SK-N-SH (cell line): ENCODE measurements at places on chromosomes 6 and 20. TPM values are rescaled to one million over a fixed set of nuclear protein-coding genes. Genes with fewer than 3 reads are reported as not detected.
A peak's percentile ranks its signal among the peaks of the same experiment; 100 is the strongest.

FOXS1 gene
- polyA plus RNA-seq = 0.73 and 0.99 TPM in 2 replicates

DEFB128 gene
- polyA plus RNA-seq = not detected in 2 replicates

GJA1 gene
- polyA plus RNA-seq = 23.5 and 30.7 TPM in 2 replicates

BPIFA1 gene
- not detected in 2 replicates for polyA plus RNA-seq

RIPPLY2 gene
- polyA plus RNA-seq = 0.33 and 1.3 TPM in 2 replicates

C20orf202 gene
- not detected in 2 replicates for polyA plus RNA-seq

LRP11 gene
- polyA plus RNA-seq = 25.0 and 29.5 TPM in 2 replicates

OR12D3 gene
- not detected in 2 replicates for polyA plus RNA-seq

GRCh38 chr20:1209447-1210387, 6.5 kb downstream of the C20orf202 start:
- DNase-seq = no peak

DNA sequence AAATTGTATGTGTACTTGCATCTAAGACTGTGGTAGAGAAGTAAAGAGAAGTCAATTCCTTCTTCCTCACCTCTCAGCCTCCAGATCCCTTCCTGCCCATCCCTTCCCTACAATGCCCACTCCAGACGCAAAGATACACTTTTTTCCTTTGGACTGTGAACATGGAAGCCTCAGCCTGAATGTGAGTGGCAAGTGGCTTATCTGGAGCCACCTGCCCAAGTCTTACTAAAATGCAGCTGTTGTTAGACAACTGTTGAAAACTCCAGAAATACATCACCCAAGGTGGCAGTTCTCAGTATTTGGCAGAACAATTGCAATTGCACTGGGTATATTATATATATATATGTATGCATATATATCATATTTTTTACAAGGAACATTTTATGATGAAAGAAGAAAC, 7.5 kb downstream of the VGLL2 start:
- DNase-seq = no peak

GRCh38 chr6:158211273-158212055, 43.3 kb downstream of the GTF2H5 start:
- DNase-seq = no peak

GRCh38 chr6:126181890-126182289, 158.0 kb upstream of the CENPW start:
- no peak for DNase-seq

DNA sequence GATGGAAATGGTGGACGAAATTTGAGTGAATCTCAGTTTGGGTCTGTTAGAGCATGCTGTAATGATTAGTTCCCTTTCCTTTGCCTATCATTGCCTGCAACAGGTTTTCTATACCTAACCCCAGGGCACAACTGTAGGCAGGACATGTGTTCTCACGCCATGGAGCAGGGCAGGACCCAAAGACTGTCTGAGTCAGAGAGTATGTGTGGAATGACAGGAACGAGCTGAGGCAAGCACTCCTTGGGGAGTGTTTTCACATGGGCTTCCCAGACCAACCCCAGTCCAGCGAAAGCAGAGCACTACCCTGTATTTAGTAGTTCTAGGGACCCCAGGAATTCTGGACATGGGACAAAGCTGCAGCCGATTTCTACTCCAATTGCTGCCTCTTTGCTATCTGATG, 234.2 kb downstream of the HACE1 start:
- DNase-seq = no peak

DNA sequence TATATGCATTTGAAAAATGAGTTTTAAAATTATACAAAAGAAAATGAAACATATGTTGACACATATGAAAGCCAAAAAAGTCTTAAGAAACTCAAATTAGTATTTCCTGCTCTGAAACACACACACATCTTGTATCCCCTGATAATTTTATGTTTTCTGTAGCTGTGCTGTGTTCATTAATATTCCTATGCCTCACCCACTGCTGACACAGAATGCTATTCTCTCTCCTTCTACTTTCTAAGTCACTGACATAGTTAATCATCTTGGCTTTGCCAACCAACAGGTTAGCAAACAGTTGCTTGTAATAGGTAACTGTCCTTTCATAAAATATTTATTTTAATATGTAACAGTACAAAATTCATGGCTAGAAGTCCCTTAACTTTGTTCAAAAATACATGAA, 140.7 kb downstream of the DST start:
- no peak for DNase-seq

DNA sequence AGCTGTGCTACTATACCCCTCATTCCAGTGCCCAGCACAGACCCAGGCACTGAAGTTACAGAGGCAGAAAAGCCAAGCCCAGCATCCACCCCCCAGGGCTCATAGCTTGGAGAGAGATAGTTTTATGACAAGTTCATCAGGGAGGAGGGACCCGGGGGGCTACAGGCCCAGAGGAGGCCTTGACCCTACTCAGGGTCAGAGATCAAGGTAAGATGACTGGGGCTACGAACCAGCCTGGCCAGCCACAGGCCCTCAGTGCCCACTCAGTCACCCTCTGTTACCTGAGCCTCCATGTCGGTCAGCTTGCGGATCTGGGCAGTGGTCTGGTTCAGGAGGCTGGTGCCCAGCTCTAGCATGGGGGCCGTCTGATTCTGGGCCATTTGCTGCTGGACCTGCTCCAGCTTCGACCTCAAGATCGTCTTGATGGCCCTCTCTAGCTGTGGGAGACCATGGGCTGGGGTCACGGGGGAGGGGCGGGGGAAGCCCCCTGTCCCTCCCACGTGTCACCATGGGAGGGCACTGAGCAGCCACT, 26.1 kb downstream of the ANGPT4 start:
- DNase-seq = no peak

GRCh38 chr6:107843400-107843799, 19.3 kb upstream of the SCML4 start:
- no peak for DNase-seq

DNA sequence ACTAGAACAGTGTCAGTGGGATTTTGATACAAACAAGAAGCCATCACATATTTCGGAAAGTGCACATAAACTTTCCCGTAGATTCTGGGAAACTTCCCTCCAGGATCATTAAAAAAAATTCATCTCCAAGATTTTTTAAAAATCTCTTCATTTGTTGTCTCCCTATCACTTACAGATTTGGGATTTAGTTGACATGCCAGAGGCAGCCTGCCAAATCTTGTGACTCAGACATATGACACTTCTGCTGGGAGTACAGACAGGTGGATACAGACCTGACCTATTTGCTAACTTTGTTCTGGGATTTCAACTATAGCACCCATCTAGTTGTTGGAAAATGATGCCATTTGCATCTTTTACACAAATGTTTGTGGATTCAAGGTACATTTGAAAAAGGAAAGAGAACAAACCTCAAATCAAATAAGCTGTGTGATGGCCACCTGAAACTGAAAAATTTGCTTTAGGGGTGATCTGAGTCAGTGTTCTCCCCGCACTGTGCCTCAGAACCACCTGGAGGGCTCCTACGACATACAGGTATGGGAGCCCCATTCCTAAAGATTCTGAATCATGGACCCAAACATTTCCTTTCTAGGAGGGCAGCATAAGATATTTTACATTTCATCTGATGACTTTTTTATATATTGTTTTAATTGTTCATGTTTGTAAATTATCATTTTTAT, 21.9 kb upstream of the CD2AP start:
- DNase-seq = no peak

DNA sequence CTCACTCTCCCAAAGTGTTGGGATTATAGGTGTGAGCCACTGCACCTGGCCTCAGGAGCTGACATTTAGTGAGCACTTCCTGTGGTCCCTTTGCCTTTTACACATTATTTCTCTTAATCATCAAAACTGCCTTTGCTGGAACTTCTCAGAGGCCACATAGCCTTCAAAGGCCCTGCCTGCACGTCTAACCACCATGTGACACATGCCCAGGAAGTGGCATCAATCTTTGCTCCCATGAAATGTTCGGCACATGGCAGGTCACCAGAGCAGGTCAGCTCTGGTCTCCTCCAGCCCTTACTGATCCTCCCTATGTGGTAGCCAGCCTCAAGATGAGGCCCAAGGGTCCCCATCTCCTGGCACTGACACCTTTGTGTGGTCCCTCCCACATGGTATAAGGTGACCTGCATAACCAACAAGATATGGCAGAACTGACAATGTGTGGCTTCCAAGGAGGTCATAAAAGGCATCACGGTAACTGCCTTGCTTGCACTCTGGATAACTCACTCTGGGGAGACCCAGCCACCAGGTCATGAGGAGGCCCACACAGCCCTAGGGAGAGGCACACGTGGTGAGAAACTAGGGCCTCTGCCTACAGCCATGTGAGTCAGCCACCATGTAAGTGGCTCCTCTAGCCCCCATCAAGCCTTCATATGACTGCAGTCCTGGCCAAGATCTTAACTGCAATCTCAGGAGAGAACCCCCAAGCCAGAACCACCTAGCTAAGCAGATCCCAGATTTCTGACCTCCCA, 28.8 kb upstream of the HMGA1 start:
- DNase-seq = no peak

- DNase-seq = no peak
Observed at GRCh38 chr6:55836481-55836880, 38.9 kb downstream of the BMP5 start.

GRCh38 chr6:70590400-70590799, 23.7 kb downstream of the SDHAF4 start:
- no peak for DNase-seq

GRCh38 chr6:27814665-27815424, 97.4 kb downstream of the OR2B2 start:
- DNase-seq = peak; percentile 75

- no peak for DNase-seq
Observed at GRCh38 chr20:4373454-4373853, 348.3 kb upstream of the PRND start.

DNA sequence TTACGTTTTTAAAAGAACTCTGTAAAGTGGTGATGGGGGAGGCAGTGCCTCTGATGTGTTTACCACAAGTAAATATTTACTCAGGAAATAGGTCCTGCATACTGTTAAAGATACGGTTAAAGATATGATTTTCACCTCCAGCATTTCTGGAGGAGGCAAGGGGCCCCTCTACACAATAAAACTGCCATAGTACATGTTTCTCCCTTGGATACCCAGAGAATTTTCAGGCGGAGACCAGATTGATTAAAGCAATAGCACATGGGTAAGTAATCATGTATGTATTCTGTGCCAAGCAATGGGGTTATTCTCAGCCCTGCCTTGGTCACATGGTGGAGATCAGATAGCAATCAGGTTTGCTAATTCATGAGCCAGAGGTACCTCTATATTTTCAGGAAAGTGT, 9.6 kb downstream of the RIPOR2 start:
- no peak for DNase-seq

DNA sequence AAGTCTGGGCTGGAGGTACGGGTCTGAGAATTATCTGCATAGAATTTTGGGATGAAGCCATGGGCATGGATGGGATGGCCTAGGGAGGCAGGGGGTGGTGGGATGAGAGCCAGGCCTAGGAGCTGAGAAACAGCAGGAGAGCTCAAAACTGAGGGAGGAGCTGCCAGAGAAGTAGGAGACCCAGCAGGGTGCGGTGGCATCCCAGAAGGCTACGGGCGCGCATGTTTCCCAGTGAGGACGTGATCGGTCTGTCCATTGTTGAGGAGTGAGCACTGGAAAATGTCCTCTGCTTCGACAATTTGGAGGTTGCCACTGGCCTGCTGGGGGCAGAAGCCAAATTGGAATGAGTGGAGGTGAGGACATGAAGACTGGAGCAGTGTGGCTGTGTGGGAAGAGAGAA, 14.5 kb upstream of the MROH8 start:
- no peak for DNase-seq

DNA sequence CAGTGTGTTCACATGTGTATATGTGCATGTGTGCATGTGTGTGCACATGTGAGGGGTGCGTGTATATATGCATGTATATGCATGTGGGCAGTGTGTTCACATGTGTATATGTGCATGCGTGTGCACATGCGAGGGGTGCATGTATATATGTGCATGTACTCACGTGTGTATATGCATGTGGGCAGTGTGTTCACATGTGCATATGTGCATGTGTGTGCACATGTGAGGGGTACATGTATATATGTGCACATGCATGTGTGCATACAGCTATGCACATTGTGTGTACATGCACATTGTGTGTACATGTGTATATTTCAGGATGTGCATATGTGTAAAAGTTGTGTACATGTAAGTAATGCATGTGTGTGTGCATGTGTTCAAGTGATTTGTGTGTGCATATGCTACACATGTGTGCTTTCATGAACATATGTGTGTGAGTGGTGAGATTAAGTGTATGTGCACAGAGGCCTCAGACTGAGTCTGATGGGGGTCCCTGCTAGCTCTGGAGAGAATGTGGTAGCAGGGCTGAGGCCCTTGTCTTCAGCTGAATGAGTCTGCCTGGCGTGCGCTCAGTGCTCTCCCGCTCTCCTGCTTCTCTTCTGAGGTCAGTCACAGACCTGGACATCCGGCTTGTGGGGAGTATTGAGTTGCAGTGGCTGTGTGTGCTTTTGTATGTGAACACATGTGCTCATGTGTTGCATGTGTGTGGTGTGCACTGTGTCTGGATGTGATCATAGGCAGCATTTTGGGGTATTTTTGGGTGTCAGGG, 19.9 kb upstream of the MYT1 start:
- DNase-seq = no peak

- no peak for DNase-seq
Observed at GRCh38 chr6:158168040-158168289, at the start of gene SERAC1. SERAC1 (minus strand) TSS chr6:158168262; CDS start chr6:158158363, 9,899 bp downstream.

GRCh38 chr20:63208346-63208909, 7.5 kb downstream of the YTHDF1 start:
- DNase-seq = no peak

DNA sequence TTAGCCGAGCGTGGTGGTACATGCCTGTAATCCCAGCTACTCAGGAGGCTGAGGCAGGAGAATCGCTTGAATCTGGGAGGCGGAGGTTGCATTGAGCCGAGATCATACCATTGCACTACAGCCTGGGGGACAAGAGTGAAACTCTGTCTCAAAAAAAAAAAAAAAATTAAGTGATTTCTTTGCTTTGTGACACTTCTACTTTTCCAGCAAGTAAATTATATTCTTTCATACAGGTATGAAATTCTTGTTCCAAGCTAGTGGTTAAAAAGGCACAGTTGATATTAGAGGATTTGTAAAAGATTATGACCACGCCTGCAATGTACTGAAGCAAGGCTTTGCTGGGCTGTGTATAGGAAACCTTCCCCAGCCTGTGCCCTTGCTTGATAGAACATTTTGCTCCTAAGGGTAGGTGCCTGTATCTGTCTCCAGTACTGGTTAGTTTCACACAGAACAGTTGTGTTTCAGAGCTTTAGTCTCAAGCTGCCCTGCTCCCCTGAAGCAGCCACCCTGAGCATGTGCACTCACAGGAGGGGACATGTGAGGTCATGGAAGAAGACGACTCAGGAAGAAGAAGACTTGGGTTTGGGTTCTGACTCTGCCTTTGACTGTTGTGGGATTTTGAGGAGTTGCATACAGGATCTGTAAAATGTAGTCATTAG, 10.2 kb downstream of the PTPN1 start:
- no peak for DNase-seq

- no peak for DNase-seq
Observed at GRCh38 chr20:19056909-19057308, 155.5 kb upstream of the SLC24A3 start.
